ENCODE measurements at places on chromosomes 11 and 22.

DNA sequence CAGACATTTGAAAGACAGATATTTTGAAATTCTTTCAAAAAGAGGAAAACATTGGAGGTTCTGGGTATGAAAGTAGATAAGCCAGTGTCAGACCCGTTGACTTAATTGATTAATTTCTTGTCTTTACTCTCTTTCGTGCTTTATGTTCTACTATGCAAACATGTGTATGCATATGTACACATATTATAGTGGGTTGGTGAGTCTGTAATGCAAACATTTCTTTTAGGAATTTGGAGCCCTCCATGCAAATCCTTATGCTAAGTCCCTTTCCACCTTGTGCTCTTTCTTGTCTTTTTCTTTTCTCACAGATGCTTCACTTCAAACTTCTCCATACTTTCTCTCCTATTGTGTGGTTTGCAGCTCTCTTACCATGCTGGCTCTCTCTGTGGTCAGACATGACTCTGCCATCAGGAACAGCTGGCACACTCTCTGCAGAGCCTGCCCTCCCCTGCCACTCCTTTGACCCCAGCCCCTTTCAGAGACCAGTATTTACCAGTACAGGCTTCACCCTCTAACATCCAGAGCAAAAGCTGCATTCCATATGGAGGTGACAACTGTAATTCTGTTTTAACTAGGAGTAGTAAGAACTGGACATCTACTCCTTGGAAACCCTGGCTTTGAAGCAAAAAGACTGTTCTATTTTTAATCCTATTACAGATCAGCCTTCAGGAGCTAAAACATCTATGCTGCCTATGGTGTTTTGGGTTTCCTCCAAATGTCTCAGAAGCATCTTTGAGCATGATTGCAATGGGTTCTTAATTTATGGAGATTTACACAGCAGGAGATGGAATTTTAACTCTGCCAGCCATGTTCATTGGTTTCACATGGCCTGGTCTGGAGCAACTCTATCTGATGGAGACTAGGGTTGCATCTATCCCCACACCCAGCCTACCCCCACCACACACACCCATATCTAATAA lies 386.9 kb upstream of the FAT3 start:
- DNase-seq, result no peak

DNA sequence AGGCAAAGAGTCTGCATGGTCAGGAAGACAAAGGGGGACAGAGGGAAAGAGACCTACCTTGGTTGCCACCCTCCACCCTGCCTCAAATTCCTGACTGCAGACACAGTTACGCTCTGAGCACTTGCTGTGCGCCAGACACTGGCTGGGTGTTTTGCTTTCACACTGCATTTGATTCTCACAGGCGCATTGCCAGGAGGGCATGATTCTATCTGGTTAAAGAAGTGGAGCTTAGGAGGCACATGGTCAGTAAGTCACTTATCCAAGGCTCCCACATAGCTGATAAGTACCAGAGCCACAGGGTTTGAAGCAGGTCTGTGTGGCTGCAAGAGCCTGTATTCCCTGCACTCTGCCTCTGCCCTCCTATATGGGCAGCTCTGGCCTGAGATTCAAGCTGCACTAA lies 103.9 kb downstream of the TIMP3 start:
- no peak for DNase-seq

DNA sequence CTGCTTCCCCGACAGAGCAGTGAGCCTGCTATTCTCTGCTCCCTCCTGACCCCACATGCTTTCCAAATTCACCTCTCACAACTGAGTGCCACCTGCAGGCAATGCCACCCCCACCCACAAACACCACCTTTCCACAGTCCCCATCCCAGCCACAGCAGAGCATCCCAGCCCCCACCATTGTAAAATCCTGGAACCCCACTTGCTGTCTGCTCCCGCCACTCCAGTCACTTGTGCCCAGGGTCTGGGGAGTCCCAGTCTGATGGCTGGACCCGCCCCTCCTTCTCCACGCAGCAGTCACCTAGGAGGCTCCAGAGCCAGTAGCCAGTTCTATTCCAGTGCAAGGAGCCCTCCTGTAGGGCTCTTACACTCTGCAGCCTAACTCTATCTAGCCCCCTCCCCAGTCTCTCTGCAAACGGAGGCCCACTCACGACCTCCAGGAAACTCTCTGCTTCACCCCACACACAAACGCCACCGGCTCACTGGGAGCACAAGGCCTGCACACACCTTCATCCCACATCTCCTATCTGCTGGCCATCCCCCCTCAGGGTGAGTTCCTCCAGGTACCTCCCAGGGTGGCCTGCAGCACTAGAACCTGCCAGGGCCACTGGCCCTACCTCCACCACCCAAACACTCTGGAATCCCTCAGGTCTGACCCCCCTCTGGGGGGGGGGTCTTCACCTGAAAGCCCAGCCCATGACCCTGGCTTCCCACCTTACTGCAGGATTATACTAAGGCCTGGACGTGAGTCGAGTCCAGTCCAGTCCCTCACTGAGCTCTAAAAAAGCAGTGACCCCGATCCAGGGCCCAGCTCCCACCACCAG lies 1.4 kb downstream of the GNB1L start:
- DNase-seq, result no peak

DNA sequence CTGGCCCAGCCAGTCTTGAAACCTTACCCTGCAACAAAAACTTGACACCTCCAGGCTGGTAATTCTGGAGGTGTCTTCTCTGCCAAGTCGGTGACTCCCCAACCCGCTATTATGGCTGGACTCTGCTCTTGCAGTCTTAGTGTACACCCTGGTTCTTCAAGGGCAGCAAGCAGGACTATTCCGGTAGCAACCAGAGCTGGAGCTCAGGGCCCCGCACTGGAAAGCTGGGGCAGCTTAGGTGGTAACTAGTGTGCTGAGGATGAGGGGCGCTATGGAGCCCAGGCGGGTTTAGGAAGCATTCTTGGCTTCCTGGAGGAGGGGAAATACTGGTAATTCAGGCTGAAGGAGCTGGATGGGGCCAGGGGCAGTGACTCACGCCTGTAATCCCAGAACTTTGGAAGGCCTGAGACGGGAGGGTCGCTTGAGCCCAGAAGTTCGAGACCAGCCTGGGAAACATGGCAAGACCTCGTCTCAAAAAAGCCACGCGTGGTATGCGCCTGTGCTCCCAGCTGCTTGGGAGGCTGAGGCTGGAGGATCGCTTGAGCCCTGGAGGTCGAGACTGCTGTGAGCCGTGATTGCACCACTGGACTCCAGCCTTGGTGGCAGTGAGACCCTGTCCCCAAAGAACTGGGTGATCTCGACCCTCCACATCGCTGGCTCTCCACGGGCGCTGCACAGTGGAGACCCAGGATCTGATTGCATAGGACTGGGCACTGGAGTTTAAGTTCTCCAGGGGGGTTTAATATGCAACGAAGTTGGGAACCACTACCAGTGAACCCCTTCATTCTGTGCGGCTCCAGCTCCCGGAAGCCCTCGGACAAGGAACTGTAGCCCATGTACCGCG lies 10.6 kb upstream of the AIFM3 start:
- DNase-seq, result no peak

GRCh38 chr11:57131080-57131790 lies 50.5 kb upstream of the LRRC55 start:
- DNase-seq, result no peak

DNA sequence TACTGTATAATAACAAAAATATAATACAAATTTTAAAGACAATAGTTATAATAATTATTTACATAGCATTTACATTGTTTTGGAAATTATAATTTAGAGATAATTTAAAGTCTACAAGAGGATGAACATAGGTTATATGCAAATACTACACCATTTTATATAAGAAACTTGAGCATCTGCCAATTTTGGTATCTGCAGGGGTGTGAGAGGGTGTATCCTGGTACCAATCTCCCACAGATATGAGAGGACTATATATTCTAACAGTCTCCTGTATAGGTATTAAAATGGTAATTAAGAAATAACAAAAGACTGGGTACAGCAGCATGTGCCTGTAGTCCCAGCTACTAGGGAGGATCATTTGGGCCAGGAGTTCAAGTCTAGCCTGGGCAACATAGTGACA lies 134.4 kb downstream of the APOL5 start:
- DNase-seq, result no peak

- DNase-seq, result no peak
Observed at GRCh38 chr22:18065256-18065655, 12.5 kb upstream of the PEX26 start.

- DNase-seq, result no peak
Observed at GRCh38 chr11:96960926-96961325, 571.1 kb downstream of the JRKL start.

- DNase-seq, result no peak
Observed at GRCh38 chr11:119056421-119056999, 495 bp downstream of the HYOU1 start.

DNA sequence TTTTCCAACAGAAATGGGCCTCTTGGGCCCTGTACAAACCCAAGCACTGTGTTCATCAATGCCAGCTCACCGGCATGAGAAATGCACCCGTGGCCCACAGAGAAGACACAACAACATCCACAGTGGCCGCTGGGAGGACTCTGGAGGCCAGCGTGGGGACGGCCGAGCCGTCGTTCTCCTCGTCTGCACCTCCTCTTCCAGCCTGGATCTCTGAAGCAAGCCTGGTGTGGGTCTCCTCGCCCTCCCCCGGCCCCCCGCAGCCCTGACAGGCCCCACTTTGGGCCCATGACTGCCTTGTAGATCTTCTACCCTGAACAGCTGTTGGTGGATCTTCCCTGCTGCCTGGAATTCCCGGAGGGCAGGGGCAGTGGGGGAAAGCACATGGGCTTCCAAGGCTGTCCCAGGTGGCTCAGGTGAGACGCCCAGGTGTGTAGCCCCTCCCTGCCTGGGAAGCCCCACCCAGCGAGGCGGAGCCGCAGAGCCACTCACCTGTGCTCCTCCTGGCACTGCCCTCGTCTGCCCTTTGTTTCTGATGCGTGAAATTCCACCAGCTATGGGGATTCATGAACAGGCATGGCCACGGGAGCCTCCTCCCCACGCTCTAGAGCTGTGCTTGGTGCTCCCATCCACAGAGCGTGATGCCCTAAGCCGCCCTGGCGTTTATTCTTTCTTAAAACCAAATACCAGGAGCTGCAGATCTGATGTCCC lies 225.9 kb downstream of the BRD1 start:
- DNase-seq, result no peak

DNA sequence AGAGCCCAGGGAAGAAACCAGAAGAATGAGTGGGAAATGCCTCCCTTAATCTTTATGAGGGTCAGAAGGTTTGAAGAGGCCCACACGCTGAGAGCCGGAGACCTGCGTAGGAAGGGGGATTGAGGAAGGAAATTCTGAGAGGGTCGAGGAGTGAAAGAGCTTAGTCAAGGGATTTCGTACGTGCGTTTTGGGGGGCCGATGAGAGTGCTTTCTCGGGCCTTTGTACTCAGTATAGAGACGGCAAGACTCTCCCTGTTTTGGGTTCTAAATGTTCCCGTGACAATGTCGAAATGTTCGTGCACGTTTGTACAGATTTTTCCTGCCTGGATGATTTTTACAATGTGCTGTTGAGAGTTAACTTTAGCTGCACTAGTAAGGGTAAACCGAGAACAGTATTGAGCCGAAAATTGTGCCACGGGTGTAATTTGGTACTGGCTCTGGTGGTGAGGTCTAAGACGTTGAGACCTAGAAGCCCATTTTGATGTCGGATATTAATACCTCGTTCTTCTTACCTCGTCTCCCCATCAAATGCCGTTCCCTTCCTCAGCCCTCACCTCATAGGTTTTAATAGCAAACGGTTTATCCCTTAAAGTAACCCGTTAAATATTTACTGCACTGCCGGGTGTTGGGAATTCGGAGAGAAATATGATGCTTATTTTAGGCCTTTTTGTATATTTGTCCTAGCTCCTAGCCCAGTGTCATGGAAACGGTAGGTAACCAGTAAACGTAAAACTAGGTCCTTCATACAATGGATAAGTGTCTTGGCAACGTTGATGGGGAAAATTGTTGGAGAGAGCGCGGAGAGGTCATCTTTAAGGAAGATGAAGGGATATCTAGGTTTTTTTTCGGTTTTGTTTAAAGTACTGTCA lies 734 bp downstream of the C11orf58 start:
- no peak for DNase-seq

DNA sequence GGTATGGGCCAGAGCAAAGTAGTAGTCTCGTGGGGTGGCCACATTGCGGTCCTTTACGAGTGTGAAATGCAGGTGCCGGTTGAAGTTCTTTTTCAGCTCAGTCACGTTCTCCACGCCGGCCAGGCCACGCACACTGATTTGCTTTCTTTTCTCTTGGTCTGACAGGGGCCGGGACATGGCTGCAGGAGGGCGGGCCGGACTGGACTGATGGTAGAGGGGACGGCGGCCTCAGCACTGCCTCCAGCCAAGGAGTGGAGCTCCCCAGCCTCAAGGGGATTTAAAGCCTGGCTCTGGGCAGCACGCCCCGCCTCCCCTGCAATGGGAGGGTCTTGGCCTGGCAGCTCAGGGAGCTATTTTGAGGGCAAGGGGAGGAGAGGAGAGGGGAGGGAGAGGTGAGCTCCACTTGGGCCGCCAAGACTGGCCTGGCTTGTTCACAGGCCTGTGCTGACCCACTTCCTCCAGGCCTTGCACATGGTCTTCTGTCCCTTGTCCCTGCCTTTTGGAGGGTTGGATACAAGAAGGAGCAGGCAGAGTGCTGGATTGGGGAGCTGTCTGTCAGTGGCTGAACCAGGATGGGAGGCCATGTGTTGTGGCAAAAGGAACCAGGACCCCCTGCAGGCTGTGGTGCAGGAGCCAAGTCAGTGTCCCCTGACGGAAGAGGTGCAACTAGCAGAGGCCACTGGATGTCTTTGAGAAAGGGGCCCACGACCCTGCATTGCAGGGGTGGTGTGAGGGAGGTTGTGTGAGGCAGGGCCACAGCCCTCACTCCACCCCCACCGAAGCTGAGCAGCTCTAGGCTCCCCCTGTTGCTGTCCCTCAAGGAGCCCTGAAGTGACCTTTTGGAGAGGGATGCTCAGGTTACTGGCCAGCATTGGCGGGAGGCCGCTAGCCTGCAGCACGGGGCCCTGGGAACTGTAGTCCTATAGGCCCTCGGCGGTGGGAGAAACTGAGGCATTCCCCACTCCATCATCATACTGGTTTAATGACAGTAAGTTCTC lies at the start of gene PYGM:
TSS of gene PYGM (minus strand) at position 253 of the 998 bp plus-strand sequence. CDS start at position 177, 76 bp downstream.
- no peak for DNase-seq

- DNase-seq, result no peak
Observed at GRCh38 chr11:26632691-26633159, 60.7 kb upstream of the MUC15 start.

DNA sequence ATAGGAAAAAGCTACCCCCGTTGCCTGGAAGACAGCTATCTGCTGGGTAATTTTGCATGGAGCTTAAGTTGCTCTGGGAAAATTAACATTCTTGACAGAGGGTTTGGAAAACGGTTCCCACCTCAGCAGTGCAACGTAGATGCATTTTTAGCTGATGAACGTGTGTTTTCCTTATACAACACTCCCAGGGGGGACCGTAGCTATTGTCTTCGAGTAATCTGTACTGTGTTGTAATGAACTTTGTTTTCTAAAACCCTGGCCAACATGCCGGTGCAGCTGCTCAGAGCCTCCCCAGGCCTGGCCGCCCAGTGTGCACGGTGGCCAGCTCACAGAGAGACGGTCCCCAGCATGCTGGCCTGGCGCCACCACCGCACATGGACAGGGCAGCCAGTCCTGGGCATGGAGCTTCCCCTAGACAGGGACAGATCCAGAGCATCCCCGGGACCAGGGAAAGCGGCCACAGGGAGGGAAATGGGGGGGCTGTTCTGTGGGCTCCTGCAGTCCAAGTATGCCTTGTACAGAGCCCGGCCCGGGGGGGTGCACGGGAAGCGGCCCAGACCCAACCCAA lies 2.2 kb downstream of the TNNT3 start:
- DNase-seq, result no peak

Data from AG04450 (cell line).